ENCODE measurements at places on chromosomes 5 and 9.

GRCh38 chr5:124349931-124350330 lies 396.5 kb downstream of the ZNF608 start:
- DNase-seq: no peak

DNA sequence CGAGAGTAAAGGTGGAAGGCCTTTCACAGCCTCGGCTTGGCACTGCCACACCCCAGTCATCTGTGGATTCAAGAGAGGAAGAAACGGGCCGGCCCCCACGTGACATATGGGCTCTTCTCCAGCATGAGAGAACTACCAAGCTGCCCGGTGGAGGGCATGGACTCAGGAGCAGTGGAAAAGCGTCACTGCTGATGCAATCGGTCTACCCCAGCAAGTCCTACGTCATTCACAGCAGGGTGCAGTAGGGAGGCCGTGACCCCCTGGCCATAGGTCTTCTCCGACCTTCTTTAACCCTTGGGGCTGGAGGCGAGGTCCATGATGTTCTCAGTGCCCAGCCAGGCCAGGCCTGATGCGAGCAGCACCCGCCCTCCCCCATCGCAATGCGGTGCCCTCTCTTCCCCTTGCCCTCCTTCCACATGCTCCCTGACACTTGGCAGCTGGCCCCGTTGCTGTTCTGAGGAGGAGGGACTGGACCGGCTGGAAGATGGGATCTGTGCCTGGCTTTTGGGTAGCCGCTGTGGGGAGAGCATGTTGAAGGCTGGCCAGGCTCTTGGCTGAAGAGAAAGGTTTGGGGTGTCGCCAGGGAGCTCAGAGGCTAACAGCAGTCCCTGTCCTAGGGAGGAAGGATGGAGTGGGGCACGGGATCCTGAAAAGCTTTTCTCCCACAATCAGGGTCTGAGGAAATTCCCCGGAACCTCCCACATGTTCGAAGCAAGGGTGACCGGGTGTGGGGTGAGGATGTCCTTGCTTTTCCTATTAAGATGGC lies 89.8 kb downstream of the LIFR start:
- DNase-seq: no peak

- DNase-seq: no peak
These were observed 118.3 kb upstream of the MINAR2 start for GRCh38 chr5:129629575-129629974.

DNA sequence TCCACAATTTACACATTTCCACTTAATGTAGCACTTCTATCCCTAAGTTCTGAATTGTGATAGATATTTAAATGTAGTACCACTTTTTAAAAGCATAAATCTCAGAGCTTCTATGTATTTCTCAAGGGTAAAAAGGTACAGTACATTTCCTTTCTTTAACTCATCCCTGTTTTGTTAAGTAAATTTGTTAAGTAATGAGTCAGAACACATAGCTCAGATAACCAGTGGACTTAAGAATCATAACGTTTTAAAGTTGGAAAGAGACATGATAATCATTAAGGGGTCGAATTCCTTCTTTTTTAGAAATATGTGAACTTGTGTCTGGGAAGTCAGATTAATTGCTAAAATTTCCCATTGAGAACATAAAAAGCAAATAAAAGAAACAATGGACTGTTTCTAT lies 810.2 kb upstream of the NUDT12 start:
- no peak for DNase-seq

DNA sequence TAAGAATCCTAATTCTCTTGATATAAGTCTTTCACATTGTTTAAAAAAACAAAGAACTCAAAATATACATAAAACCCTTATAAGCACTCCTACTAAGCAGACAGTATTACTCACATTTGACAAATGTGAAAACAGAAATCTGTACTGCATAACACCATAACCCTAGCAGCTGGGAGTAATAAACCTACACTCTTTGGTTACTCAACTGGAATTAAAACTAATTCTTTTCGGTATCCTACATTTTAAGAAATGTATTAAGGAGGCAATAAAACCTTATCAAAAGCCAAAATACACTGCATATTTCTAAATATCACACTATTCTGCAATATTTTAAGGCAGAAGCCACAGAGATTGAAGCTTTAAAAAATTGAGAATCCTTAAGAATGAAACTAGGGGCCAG lies 6.8 kb downstream of the AUH start:
- DNase-seq: no peak

GRCh38 chr5:1670351-1670750 lies 129.3 kb downstream of the MRPL36 start:
- no peak for DNase-seq

- DNase-seq: no peak
These were observed 81.8 kb downstream of the ZNF618 start for GRCh38 chr9:113957821-113958341.

DNA sequence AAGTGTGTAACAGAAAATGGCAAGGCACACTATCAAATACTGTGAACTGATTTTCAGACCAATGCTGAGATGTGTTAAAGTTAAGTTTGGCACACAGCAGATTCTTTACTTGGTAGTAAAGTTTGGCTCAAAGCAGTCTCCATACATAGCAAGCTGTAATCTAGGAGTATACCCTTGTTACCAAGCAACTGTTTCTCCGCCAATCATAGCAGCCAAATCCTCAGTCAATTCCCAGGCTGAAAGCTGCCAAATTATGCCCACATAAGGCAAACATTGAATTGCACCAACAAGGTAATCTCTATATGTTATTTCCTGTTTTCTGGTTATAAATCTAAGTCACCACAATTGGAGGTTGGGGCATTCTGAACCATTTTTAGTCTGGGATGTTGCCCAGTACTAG lies 345.7 kb downstream of the DEPDC1B start:
- no peak for DNase-seq

DNA sequence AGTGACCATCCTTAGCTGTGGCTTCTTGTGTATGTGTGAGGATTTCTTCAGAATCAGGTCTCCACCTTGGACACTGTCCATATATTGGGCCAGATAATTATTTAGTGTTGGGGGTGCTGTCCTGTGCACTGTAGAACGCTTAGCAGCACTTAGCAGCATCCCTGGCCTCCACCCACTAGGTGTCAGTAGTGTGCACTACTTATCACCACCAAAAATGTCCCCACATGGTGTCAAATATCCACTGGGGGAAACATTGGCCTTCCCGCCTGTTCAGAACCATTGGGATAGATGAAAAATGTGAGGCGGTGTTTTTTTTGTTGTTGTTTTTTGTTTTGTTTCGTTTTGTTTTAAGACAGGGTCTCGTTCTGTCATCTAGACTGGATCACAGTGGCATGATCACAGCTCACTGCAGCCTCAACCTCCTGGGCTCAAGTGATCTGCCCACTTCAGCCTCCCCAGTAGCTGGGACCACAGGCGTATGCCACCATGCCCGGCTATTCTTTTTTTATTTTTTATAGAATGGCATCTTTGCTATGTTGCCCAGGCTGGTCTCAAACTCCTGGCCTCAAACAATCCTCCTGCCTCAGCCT lies 67.7 kb downstream of the TENT4A start:
- no peak for DNase-seq
